Activated naive CD4-positive, alpha-beta T cell treated with anti-CD3 and anti-CD28 coated beads, Interleukin-2, amount 50 U/mL, for 16 hours (primary cell): ENCODE measurements at places on chromosomes 12 and 14.

DNA sequence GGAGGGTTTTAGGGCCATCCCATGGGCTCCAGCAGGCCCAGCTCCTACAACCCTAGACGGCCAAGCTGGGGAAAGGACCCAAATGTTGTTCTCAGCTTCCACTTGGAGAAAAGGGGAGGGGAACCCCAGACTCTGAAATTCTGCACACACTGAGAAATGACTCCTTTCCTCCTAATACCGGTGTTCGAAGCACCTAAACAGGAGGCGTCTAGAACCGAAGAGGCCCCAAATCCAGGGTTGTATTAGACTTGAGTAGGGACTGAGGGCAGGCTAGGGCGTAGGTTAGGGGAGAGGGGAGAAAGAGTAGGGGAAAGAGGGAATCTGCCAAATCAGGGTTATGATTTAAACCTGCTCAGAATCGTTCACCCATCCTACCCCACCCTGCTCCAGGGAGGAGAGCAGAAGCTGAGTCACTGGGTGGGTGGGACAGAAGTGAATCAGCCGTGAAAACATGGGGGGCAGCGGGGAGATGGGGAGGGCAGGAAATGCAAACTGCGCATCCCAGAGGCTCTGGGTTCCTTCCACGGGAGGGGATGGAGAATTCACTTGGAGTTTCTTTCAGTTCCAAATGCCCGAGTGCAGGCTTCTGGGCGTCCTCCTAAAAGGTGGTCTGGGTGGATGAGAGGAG, 1.0 kb downstream of the IGFBP6 start:
- DNase-seq: peak; percentile 26

GRCh38 chr12:117051380-117051779, 47.8 kb downstream of the TESC start:
- DNase-seq: no peak

DNA sequence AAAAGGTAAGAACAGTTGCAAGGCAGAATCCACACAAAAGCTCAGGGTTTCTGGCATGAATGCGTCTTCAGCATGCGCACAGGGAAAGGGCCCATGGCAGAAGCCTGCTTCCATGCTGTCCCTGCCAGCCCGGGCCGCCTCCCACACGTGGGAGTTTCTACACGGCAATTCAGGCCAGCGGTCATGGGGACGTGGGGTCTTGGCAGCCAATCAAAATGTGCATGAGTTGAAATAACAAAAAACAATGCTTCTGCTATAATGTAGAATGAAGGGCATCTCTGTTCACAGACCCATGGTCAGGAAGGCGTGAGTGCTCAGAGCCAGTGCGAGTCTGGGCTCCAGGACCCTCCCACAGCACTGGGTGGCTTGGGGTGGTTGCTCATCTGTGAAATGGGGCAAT, 28.6 kb downstream of the AMN start:
- DNase-seq: no peak

- DNase-seq: peak; percentile 69
Measured at GRCh38 chr12:121534495-121535148, 46.2 kb downstream of the KDM2B start.

- DNase-seq: no peak
Measured at GRCh38 chr14:79320561-79320960, 890.7 kb downstream of the DIO2 start.

- DNase-seq: no peak
Measured at GRCh38 chr12:70756118-70756517, 118.9 kb upstream of the PTPRB start.

- no peak for DNase-seq
Measured at GRCh38 chr12:82529101-82529500, 157.6 kb upstream of the TMTC2 start.

DNA sequence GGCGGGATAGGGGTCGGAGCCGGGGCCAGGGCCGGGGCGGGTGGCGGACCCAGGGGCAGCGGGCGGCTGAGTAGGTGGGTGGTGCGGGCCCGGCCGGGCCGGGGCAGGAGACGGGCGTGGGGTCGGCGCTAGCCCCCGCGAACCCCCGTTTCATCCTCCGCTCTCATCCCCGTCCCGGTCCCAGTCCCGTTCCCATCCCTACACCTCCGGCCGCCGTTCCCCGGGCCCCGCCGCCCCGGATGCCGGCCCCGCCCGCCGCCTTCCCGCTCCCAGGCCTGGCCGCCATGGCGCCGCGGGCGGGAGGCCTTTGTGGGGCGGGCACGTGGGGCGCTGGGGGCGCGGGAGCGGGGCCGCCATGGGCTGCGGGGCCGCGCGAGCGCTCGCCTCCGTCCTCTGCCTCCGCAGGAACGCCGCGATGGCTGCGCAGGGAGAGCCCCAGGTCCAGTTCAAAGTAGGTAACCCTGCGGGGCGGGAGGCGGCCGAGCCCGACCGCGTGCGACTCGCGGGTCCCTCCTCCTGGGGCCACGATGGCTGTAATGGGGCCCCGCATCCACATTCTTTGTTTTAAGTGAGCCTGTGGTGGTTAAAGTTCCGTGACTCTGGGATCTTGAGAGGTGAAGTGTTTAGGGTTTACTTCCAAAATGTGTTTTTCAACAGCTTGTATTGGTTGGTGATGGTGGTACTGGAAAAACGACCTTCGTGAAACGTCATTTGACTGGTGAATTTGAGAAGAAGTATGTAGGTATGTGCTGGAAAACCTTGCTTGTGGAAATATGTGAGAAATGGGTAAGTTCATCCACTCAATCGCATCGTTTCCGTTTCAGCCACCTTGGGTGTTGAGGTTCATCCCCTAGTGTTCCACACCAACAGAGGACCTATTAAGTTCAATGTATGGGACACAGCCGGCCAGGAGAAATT, 572 bp downstream of the RAN start:
- DNase-seq: peak; percentile 60

GRCh38 chr12:63445224-63445880, 222.9 kb downstream of the DPY19L2 start:
- no peak for DNase-seq

- DNase-seq: no peak
Measured at GRCh38 chr12:97426492-97427116, 36.0 kb upstream of the RMST start.

DNA sequence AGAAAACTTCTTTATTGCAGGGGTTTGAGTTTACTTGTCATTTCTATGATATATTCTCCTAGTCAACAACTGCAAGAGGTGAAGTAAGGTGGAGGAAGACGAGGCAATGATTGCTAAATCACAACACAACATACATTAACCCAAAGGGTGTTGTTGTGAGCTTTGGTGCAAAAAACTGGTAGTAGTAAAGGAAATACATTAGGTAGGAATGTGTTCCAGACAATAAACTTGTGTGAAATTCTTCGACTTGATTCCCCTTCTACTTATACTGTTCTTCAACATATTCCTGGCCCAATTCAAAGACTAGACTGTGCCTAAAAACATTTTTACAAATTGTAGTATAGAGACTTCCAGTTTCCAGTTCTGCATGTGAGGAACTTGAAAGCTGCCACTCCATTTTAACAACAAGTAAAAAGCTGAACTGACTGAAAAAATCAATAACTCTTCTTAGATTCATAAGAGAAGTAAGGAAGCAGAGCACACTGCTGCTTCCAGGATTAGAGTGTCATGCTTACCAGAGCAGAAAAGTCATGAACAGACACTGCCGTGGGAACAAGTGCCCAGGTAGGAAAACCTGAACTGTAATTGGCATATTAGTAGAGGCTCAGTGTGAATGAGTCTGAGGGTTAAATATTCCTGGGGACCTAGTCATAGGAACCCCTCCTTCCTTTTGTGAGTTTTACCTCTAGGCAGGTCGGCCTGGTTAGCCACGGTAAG, 22.2 kb downstream of the COX8C start:
- no peak for DNase-seq

GRCh38 chr14:50697659-50698290, 29.7 kb upstream of the SAV1 start:
- DNase-seq: no peak

GRCh38 chr12:92143258-92143657, 2.4 kb downstream of the BTG1 start:
- no peak for DNase-seq

- DNase-seq: no peak
Measured at GRCh38 chr12:116620124-116620491, 60.9 kb downstream of the MAP1LC3B2 start.

- DNase-seq: no peak
Measured at GRCh38 chr14:52003324-52003723, 14.0 kb downstream of the RTRAF start.

GRCh38 chr12:56126732-56127239, 1.3 kb upstream of the ESYT1 start:
- no peak for DNase-seq

- no peak for DNase-seq
Measured at GRCh38 chr14:90193925-90194324, 62.4 kb upstream of the PSMC1 start.

- DNase-seq: no peak
Measured at GRCh38 chr14:58977366-58977765, 211.1 kb upstream of the DAAM1 start.

- DNase-seq: no peak
Measured at GRCh38 chr14:94559638-94560290, 1.5 kb upstream of the SERPINA4 start.

DNA sequence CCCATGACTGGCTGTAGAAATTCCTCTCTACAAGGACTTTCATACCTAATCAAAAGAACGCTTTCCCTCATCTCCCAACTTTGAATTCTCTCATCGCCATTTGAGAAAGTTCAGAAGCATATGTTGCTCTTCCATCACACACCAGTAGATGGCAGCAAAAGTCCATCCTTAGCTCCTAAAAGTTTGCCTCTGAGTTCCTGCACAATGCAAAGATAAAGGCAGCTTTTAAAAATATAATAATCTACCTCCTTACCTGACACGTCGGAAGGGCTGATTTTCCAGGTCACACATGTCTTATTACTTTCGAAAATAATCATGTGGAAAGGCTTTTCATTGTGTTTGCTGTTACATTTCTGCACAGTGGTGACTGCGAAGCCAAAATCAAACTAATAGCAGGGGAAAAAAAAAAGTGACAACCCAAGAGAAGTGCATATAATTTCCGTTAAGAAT, 456.7 kb upstream of the SEL1L start:
- no peak for DNase-seq

- no peak for DNase-seq
Measured at GRCh38 chr12:127284021-127284420, 982.9 kb upstream of the TMEM132C start.

DNA sequence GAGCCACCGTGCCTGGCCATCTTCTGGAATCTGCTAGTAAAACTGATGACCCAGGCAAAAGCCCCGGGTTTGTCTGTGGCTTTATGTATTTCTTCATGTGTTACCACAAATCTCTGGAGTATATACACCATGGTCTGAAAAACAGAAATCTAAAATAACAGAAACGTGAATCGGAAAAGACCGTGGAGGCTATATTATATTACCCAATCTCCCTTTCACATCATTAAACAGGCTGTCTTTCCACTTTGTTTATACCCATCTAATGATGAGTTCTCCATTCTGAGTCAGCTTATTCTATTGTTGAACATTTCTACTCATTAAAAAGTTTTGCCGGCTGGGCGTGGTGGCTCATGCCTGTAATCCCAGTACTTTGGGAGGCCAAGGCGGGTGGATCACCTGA, 9.5 kb upstream of the AJUBA start:
- DNase-seq: no peak

GRCh38 chr12:6183689-6184428, 16.3 kb upstream of the CD9 start:
- DNase-seq: no peak

- no peak for DNase-seq
Measured at GRCh38 chr14:58635091-58635830, 2.5 kb upstream of the DACT1 start.

- DNase-seq: no peak
Measured at GRCh38 chr12:50211392-50212070, 44.4 kb upstream of the CERS5 start.

- no peak for DNase-seq
Measured at GRCh38 chr12:126582231-126582630, 1517.0 kb downstream of the AACS start.

- DNase-seq: no peak
Measured at GRCh38 chr12:22765421-22766130, 140.6 kb downstream of the ETNK1 start.

- no peak for DNase-seq
Measured at GRCh38 chr12:50453872-50454271, 50.9 kb upstream of the DIP2B start.

DNA sequence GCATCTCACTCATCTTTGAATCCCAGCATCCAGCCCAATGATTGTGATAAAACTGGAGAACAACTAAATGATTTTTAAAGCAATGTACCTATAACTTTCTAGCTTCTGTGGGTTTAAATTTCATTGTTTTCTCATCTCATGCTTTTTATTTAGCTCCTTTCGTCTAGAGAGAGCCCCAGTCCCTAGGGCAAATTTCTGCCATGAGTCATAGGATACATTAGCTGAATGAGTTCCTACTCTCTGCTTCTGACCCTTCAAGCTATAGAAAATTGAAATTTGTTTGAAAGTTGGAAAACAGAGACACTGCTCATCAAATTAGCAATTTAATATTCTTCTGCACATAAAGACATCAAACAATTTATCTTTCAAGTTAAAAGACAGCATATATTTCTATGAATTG, 113.9 kb downstream of the KIF21A start:
- DNase-seq: no peak

DNA sequence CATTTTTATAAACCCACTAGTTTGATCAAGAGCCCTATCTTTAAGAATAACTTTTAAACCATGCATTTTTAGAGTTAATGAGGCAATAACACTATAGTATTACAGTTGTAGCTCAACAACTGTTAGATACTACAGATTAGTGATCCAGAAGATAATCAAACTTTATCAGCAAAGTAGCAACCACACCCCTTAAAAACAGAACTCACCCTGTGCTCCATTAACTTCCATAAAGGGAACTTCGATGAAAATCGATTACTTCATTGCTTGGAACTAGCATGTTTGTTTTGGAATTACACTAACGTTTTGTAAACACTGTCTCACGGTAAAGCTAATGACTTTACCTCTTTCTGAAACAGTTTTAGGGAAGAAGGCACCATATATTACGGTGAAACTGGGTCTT, 1.4 kb downstream of the SGPP1 start:
- DNase-seq: no peak

DNA sequence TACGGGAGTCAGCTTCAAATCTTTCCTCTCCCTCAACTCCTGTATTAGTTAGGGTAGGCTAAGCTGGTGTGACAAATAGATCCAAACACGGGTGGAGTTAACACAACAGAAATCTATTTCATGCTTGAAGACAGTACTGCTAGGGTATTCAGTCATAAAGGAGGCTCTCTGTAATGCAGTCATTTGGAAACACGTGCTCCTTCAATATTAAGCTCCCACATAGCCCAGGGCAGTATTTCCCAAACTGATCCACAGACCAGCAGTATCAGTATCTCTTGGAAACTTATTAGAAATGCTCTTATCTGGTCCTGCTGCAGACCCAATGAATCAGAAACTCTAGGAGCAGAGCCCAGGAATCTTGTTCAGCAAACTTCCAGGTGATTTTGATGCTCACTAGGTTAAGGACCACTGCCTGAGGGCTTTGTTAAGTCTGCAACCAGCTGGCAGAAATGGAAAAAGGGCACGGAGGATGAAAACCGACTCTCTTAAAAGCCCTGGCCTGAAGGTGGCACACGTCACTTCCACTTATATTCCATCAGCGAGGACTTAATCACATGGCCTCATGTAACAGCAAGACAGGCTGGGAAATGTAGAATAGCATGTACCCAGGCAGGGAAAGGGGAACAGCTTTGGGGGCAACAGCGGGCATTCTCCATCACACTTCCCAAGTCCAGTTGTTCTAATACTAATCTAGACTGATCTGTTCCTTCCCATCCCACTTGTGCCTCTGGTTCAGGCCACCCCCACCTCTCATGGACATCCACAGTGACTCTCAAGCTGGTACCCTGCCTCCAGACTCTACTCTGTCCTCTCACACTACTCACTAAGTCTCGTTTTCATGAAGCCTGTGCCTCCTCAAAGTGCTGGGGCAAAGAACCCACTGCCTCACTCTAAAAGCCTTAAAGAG, 38.2 kb upstream of the RIC8B start:
- no peak for DNase-seq
